ENCODE measurements at places on chromosomes 5 and 9.
A peak's percentile ranks its signal among the peaks of the same experiment; 100 is the strongest.

DNA sequence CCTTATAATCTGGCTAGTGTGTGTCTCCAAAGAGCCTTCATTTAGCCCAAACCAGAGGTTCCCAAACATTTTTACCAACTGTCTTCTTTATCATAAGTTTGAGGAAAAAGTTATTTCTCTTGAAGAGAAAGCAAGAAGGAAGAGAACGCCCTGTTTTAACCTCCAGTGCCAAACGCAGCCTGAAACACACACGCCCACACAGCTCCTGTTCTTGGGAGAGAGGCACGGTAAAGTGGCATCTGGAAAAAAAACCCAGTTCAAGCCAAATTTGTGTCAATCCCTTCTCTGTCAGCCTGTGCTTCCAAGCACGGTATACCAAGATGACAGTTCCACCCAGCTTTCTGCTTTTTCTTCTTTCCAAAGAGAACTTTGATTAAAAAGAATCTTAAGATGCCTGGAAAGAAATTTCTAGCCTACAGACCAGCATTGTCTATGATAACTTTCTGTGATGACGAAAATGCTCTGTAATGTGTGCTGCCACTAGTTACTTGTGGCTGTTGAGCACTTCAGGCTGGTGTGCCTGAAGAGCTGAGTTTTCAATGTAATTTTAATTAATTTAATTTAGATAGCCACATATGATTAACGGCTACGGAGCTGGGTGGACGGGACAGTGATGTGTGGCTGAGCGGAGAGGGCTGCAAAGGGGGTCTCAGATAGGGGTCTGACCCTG lies 62.3 kb downstream of the ACER2 start:
- no peak for DNase-seq

GRCh38 chr5:2906302-2907090 lies 155.0 kb upstream of the IRX2 start:
- DNase-seq: no peak

GRCh38 chr5:35773967-35774366 lies 82.7 kb upstream of the IL7R start:
- DNase-seq: no peak

DNA sequence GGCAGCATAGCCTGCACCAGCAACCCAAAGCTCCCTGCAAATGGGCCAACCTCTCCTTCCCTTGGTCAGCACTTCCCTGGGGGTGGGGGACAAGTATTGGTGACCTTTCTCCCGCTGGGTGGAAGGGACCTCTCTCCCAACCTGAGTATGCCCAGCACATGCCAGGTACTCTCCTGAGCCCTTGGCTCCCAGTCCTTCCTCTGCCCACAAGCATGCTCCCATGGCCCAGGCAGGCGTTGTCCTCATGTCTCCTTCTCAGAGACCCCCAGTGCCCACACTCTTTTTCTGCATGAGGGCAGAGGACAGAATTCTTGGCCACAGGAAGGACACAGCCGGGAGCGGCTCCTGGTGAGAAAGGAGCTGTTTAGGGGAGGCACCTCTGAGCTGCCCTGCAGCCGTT lies 60.3 kb downstream of the PHF2 start:
- no peak for DNase-seq

- no peak for DNase-seq
Observed at GRCh38 chr5:177427919-177428573, 1.6 kb downstream of the GRK6 start.

GRCh38 chr9:125755340-125755739 lies 8.2 kb downstream of the PBX3 start:
- DNase-seq: no peak

DNA sequence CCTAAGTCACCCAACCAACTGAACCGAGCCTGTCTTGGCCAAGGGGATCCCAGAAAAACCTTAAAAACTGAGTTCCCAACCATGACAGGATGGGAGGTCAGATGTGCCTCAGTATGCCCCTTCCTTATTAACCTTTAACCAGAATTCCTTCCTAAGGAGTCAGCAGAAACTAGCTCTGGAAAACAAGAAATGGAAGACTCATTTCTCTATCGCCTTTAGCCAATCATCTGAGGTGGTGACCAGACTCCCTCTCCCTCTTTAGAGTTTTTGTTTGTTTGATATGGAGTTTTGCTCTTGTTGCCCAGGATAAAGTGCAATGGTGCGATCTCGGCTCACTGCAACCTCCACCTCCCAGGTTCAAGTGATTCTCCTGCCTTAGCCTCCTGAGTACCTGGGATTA lies 37.5 kb downstream of the SLC28A3 start:
- no peak for DNase-seq

- no peak for DNase-seq
Observed at GRCh38 chr9:137682428-137683105, 63.8 kb downstream of the EHMT1 start.

- no peak for DNase-seq
Observed at GRCh38 chr5:149280124-149280523, 8.5 kb downstream of the AFAP1L1 start.

DNA sequence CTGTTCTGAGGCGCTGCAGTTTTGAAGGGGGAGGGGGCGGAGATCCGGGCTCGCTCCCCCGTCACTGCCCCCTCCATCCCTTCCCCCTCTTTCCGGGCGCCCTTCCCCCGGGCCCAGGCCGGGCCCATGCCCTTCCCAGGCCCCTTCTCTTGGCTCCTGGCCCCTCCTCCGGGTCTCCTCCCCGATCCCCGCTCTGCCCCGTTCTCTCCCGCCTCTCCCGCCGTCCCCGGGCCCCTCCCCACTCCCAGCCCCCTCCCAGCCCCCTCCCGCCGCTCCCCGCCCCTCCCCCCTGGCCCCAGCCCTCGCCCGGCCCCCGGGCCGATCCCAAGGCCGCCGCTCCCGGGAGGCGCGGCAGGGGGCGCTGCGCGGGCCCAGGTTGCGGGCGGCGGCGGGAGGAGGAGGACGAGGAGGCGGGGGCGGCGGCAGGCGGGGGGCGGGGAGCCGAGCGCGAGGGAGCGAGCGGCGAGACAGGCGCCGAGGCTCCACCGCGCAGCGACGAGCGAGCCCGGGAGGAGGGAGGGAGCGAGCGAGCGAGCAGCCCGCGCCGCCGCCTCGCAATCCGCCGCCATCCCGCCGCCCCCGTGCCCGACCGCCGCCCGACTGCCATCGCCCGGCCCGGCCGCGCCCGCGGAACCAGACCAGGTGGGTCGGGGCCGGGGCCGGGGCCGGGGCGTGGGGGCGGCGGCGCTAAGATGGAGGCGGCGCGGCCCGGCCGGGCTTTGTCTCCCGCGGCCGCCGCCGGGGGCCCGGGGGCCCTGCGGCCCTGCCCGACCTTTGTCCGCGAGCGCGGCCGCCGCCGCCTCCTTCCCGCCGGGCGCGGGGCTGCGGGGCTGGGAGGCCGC lies at the start of gene PRRC2B:
PRRC2B (plus strand) TSS at position 465 of the 842 bp plus-strand sequence. CDS start 36,059 bp downstream, outside the sequence.
- peak; percentile 81 for DNase-seq

DNA sequence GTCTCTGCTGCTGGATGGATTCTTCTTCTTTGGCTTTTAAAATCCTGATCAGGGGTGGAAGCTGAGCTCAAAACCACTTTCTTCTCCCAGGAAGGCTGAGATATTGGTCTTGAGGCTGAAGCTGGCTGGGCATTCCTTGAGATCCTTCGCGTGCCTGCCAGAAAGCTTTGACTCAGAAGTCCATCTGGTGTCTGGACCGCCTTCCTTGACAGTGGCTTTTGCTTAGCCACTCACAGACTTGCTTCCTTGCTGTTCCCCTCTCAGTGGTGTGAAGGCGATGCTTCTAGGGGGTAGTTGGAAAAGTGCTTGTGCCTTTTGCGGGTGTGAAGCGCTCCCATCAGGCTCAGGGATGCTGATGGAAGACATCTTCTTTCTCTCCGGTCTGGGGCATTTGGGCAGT lies 45.9 kb downstream of the RGS3 start:
- DNase-seq: no peak

DNA sequence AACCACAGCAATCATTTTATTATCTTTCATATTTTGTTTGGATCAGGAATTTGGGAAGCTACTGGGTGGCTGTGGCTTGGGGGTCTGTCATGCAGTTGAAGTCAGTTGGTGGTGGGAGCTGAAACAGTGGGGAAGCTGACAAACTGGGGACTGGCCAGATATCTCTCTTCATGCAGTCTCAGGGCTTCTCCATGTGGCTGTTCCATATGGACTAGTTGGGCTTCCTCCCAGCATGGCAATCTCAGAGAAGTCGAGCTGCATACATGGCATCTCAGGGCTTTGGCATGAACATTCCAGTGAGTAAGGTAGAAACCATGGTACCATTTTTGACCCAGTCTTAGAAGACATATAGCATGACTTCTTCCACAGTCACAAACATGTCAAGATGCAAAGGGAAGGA lies 274.8 kb downstream of the ENC1 start:
- DNase-seq: no peak

- no peak for DNase-seq
Observed at GRCh38 chr5:1470762-1471211, 25.5 kb upstream of the SLC6A3 start.

- DNase-seq: no peak
Observed at GRCh38 chr5:116747881-116748280, 173.3 kb upstream of the SEMA6A start.

- no peak for DNase-seq
Observed at GRCh38 chr9:106305428-106306133, 557.4 kb upstream of the ZNF462 start.

Data from stimulated activated CD4-positive, alpha-beta T cell treated with anti-CD3 and anti-CD28 coated beads, TNF-alpha, amount 100 ng/mL, for 4 hours (primary cell).